Stimulated activated naive CD4-positive, alpha-beta T cell treated with Interleukin-2 at 50 U/mL for 16 hours (primary cell): ENCODE measurements at places on chromosomes 2 and 18.
A peak's percentile ranks its signal among the peaks of the same experiment; 100 is the strongest.

DNA sequence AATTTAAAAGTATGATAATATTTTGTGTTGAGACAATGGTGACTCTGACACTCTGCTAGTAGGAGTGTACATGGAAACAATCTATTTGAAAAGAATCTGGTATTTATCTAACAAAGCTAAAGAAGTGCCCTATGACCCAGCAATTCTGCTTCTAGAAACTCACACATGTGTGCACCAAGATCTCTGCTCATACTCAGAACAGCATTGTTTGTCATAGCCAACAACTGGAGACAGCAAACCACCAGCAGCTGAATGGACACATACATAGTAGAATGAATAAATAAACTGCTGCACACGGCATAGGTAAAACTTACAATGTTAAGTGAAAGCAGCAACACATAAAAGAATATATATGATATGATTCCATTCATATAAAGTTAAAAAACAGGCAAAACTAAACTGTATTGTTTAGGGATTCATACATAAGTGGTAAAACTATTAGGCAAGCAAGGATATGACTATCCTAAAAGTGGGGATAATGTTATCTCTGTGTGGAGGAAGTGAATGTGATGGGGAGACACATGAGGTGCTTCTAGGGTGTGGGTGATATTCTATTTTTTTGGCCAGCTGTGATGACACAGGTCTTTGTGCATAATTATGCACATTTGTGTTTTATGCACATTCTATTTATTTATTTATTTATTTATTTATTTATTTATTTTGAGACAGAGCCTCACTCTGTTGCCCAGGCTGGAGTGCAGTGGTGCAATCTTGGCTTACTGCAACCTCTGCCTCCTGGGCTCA, 71.1 kb downstream of the RFTN2 start:
- no peak for DNase-seq

DNA sequence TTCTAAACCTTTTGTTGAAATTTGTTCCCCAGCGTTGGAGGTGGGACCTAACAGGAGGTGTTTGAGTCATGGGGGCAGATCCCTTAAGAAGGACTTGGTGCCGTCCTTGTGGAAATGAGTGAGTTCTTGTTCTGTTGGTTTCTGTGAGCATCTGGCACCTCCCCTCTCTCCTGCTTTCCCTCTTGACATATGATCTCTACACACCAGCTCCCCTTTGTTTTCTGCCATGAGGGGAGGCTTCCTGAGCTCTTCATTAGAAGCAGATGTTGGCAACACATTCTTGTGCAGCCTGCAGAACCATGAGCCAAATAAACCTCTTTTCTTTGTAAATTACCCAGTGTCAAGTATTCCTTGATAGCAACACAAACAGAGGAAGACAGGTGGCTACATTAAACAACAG, 23.8 kb downstream of the NABP1 start:
- no peak for DNase-seq

DNA sequence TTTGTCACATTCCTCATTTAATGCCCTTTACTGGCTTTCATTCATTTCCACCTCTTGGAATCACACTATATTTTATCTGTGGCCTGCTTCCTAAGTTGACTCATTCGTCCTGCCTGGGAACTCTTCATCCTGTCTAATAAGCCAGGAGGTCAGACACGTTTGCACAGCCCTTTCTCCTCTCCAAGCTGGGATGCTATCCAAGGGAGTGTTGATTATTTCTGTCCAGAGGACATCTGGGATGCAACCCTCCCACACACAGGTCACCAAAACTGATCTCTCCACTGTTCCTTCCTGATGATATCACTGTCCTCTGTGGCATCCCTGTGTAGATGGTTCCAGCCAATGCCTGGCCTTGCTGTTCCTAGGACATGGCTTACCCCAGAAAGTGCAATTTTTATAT, 79.8 kb upstream of the NOSTRIN start:
- DNase-seq, result no peak

GRCh38 chr2:218748741-218749441, 33.1 kb upstream of the CYP27A1 start:
- no peak for DNase-seq

DNA sequence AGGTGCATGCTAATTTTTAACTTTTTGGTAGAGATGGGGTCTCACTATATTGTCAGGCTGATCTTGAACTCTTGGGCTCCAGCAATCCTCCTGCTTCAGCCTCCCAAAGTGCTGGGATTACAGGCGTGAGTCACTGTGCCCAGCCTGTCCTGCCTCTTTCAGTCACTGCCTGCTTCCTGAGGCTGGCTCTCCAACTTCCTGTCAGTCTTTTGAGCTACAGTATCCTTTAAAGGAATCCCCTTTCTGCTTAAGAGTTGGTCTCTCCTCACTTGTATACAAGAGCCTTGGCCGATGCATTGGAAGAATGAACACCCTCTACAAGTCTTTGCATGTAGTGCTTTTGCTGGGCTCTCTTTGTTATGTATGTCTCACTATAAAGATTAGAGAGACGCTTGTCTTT, 88.4 kb upstream of the SMAD2 start:
- no peak for DNase-seq

- no peak for DNase-seq
Observed at GRCh38 chr2:195594248-195594647, 62.8 kb upstream of the SLC39A10 start.

DNA sequence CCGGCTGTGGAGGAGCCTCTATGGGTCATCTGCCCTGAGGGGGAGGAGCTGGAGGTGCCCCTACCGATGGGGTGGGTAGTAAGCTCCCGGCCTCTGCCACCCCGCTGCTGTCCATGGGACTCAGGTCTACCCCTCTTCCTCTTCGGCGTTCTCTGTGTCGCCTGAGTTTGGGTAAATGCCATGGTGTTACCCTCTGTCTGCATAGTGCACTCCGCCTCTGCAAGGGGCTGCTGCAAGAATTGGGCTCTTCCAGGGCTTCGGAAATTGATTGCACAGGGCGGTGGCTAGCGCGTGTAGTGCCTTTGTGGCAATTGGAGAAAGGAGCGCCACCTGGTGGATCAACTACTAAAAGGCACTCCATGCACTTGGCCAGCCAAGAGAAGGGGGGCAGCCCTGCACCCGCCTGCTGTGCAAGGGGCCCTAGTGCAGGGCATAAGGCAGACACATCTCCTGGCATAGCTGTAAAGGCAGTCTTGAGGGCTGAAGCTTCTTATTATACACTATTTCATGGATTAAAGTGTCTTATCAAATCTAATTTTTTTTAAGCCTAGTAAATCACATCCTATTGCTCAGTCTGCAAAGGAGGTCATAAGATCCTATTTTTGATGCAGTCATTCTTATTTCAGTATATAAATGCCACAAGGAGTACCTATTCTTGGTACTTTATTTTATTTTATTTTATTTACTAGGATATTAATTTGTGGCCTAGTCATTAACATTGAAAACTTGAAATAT, 308.9 kb downstream of the PDE11A start:
- peak; percentile 52 for DNase-seq

- DNase-seq, result no peak
Observed at GRCh38 chr2:128375454-128375853, 56.8 kb upstream of the HS6ST1 start.

GRCh38 chr2:215619989-215620388, 184.1 kb upstream of the FN1 start:
- DNase-seq, result no peak

DNA sequence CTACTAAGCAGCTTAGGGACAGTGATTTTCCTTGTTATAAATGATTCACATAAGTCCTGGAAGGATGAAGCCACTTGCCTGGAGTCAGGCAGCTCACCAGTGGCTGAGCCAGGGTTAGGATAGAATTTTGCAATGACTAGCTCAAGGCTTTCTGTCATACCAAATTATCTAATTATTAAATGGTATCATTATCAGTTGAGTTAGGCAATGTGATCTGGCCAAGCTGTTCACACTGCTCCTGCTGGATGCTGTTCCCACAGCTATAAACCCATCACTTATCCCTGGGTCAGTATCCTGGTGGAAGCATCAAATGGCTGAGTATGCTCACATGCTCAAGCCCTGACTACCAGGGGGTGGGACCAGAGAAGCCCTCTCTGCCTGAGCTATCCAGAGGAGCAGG, 235.2 kb downstream of the MTX2 start:
- no peak for DNase-seq

DNA sequence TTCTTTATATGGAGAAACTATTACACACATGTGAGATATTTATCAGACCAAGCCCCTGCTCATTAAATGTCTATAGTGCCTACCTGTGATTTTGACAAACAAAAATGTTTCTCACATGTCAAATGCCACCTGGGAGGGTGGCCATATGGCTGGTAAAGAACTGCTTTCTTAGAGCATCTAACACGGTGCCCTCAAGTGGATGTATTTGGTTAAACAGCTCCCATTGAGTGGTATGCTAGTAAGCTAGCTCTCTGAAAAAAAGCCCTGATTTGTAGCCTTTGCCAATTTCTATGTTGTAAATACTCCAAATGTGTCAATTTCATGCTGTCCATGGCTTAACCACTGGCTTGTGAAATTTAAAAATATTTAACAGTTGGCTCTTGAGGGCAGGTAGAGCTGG, 94.6 kb downstream of the PMAIP1 start:
- DNase-seq, result no peak

DNA sequence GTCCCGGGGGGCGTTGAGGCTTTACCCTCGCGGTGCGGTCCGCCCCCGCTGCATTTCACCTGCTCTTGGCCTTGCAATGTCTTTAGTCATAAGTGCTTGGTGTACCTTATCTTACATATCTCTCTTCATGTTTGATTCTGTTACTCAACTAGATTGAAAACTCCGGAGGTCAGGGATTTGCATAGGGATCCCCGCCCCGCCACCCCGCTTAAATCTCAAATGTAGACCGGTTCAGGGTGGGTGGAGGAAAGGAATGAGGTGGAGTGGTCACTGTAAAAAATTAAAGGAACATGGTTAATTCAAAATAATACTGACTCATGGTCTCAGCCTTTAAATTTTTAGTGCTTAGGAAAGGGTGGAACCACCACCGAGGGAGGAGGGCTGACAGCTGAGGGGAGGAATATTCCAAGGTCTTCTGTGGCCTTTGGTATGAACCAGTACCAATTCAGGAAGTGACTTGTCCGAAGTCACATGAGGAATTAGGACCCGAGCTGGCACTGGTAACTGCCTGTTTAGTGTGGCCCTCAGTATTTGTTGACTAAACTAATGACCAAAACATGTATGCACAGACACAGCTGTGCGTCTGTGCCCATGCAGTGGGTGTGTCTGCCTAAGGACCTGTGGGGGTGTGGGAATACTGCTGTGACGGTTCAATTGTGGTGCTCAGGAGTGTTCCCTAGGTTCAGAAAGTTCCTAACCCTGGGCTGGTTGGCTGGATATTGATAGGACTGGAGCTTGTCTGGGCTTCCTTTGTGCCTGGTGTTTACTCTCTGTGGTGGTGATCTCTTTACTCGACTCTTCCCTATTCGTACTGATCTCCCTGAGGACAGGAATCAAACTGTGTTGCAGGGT, 1.0 kb downstream of the PLEKHB2 start:
- peak; percentile 48 for DNase-seq

GRCh38 chr2:200252265-200253067, 54.0 kb upstream of the SPATS2L start:
- no peak for DNase-seq

DNA sequence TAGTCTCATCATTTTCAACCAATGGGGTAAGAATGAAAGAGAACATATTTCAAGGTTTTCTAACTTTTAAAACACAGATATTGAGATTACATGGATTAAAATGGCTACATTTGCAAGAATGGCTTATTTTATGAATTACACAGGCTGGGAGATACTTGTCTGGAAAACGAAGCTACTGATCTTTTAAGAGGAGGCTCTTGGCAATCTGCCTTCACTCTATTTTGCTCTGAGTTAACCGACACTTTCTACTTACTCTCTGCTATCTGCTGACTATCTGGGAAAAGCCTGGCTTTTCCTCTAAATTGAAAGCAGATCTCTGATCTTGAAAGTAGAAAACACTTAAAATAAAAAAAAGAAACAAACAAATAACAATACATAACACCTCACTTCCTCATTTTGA, 325.4 kb upstream of the LINC00305 start:
- DNase-seq, result no peak
